ENCODE measurements at places on chromosomes 3 and 15.

- peak; percentile 26 for DNase-seq
These were observed 104.4 kb downstream of the FMN1 start for GRCh38 chr15:33089878-33090757.

GRCh38 chr3:8895829-8896228, 67.4 kb downstream of the RAD18 start:
- DNase-seq, result no peak

GRCh38 chr3:162166543-162166942, 669.9 kb downstream of the OTOL1 start:
- DNase-seq, result no peak

DNA sequence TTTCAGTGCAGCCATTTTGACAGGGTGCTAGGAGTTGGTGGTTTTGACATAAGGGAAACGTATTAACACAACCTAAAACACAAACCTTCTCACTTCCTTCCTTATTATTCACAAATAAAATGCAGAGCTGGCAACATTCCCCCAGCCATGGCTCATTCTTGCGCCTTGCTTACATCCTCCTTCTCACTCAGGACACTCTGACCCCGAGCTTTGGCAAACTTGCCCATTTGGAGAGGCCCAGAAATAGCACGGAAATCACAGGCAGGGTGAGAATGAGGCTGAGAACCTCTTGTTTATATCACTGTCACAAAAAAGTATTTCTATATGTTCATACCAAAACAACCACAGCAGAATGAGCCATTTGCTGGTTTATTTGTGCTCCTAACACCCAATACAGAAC, 244.3 kb downstream of the NTRK3 start:
- DNase-seq, result no peak

DNA sequence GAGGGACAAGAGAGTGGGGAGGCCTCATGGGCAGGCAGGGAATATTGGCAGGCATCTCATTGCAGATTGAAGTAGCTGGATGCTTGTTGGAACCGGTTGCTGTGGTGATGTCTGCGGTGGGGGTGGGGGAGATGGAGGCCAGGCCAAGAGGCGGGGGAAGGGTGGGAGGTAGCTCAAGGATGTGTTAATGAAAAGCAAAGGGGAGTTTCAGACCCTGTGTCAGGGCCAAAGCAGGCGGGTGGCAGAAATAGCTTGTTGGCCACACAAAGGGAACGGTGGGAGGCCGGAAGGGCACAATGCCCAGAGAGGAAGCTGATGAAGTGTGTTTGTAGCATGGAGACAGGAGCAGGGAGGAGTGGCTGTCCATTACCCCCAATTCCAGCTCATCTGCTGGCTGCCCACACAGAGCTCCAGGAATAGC, 28.0 kb downstream of the CCDC33 start:
- no peak for DNase-seq

GRCh38 chr15:86555098-86555497, 475.4 kb downstream of the AGBL1 start:
- DNase-seq, result no peak

GRCh38 chr3:54846119-54846518, 81.7 kb downstream of the LRTM1 start:
- DNase-seq, result no peak

GRCh38 chr3:170809975-170810357, 60.0 kb downstream of the RPL22L1 start:
- DNase-seq, result no peak

GRCh38 chr15:43794269-43795037, 2.3 kb downstream of the SERF2 start:
- DNase-seq, result no peak

DNA sequence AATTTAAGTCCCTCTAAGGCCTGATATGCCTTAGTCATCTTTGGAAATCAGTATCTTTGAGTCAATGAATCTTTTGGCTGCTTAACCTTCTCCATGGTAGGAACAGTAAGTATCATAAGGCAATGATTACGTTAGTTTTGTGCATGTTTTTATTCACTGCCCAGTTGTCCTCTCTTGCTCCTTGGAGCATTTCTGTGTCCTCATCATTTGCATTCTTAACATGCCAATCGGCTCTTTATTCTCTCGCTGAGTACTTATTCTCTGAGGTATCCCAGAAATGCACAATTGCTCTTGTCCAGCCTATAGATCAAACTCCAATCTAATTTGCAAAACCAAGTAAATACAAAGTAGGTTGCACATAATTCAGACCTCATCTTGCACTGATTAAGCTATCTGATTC, 405.0 kb upstream of the IL12A start:
- no peak for DNase-seq

- DNase-seq, result no peak
These were observed 107.9 kb downstream of the DNAH12 start for GRCh38 chr3:57436195-57436761.

- DNase-seq, result peak; percentile 70
These were observed at the start of gene PML for GRCh38 chr15:73994413-73994883. Gene PML, plus strand, starts transcription at chr15:73994716. Its CDS starts 97 bp downstream, at chr15:73994813.

DNA sequence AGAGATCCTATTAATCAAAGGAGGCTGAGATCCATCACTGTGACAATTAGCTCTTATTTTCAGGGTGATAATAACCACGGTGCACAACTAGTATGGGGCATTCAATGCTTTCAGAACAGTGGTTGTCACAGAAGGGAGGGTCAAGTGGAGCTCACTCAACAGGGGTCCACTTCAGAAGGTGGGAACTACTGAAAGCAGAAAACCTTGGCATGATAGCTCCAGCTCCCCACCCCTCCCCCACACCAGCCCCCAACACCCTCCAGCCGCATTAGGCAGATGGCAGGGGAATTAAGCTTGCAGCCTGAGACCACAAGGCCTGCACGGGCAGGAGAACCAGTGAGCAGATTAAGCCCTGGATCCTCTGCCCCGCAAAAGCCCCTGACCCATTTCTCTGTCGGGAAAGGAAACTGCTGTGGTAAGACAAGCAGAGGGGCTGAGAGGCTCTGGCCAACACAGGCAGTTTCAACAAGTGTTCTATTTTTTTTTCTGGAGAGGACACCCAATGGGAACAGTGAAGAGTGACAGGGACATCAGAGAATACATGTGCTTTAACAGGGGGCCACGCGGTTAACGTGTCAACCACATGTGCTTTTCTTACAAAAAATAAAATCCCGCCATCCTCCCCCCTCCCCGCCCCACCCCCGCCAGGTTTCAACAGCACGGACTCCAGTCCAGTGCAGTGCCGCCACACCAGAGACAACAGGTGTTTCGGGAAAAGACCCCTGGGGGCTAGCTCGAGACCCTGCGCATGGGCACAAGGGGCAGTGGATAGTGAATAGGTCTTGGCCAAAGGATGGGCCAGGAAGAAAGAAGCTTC, 997 bp downstream of the FYCO1 start:
- no peak for DNase-seq

- DNase-seq, result peak; percentile 66
These were observed 29.6 kb upstream of the GREM1 start for GRCh38 chr15:32688151-32688639.

DNA sequence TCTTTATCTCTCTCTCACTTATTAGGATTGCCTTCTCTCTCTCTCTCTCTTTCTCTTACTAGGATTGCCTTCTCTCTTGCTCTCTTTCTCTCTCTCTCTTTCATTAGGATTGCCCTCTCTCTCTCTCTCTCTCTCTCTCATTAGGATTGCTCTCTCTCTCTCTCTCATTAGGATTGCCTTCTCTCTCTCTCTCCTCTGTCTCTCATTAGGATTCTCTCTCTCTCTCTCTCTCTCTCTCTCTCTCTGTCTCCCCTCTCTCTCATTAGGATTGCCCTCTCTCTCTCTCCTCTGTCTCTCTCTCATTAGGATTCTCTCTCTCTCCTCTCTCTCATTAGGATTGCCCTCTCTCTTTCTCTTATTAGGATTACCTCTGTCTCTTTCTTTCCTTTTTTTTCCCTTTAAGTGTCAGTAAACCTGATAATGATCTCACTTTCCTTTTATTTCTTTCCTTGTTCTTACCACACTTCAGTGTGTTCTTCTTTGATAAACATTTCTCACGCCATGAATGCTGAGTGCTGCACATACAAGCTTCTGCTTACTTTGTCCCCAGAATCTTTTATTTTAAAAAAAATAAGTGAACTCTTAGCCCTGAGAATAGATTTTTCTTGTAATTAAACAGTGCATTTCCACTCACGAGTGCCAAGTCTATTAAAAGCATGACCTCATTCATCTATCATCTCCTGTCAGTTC, 243.4 kb upstream of the TBC1D5 start:
- no peak for DNase-seq

GRCh38 chr3:49358884-49359225, 702 bp upstream of the GPX1 start:
- no peak for DNase-seq

GRCh38 chr3:98843266-98843959, 58.1 kb downstream of the DCBLD2 start:
- no peak for DNase-seq

GRCh38 chr15:56660943-56661342, 72.4 kb downstream of the ZNF280D start:
- no peak for DNase-seq

GRCh38 chr15:83658430-83659416, 4.8 kb downstream of the ADAMTSL3 start:
- DNase-seq, result no peak

DNA sequence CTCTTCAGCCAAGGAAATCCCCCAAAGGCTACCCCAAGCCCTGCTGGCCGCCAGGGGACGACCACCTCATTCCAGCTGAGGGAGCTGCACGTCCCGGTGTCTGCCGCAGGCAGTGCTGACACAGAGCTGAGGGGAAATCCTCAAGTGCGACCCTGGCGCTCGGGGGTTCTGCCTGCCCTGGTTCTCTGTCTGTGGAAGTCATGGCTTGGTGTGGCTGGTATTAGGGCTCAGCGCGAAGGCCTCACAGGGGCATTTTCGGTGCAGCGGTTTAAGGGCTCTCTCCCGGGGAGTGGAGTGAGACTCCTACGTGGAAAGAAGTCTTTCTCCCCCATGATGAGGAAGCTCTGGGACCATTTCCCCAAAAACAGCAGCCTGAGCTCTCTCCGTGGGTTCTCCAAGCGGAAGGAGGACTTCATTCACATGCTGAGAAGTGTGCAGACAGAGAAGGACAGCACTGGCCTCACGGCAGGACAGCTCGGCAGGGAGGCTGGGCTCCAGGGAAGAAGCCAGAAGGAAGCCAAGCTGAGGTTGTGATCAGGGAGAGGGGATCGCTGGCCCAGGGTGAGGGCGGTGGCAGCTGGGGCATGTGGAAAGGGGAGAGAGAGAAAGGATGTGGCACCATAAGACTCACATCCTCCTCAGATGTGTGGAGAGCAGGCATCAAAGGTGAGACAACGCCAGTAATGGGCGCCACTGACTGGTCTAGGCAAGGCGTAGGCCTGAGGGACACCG, 48.6 kb downstream of the KLF15 start:
- no peak for DNase-seq

DNA sequence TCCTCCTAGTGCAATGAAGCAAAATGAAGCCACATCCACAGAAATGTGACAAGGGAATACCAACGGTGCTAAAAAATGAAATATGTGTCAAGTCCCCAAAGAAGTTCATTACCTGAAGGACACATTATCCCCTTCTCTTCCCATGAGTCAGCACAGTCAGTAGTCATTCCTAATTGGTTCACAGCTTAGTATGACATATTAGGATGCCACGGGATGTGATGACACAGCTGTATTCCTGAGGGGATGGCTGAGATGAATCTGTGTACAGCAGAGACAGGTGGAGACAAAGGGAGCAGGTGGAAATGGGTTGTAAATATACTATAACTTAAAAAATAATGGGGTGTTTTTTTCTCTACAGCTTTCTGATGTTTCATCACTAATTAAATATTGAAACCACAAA, 273.4 kb downstream of the ARRDC4 start:
- no peak for DNase-seq

DNA sequence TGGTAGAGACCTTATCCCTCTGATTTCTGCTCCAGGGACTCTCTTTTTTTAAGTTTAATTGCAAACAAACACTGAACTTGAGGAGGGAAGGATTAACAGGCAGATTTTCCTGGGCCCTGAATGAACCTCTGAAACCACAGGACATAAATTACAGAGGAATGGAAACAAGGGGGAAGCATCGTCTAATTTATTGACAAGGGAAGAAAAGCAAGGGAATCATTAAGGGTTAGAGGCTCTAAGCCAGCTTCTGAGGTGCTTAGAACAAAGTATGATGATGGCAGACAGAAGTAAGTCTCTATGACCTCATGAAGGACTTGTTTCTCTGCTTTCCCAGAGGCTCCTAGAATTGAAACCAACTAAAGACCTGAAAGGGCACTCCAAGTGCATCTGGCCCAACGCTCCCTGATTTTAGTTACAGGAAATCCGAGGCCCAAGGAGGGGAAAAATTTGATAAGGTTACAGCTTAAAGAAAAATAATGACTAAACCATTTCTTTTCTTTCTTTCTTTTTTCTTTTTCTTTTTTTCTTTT, 244.7 kb upstream of the NR2E3 start:
- no peak for DNase-seq

DNA sequence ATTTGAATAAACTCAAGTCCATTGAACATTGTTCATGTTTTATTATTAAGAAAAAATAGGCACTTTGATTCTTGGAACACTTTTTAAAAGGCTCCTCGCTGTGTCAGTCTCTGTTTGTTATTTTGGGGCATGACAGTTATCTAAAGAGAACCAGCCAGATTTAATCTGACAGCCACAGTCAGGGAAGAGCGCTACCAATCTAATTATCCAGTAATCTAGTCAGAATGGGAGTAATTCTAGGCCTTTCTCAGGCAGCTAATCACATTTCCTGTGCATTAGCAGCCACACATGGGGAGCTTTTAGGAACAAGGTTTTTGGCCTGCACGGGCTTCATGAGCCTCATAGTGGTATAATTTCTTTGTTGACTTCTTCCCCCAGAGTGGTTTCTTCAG, 362.2 kb downstream of the RBMS3 start:
- no peak for DNase-seq

GRCh38 chr3:32384938-32385337, 6.7 kb upstream of the CMTM7 start:
- no peak for DNase-seq

DNA sequence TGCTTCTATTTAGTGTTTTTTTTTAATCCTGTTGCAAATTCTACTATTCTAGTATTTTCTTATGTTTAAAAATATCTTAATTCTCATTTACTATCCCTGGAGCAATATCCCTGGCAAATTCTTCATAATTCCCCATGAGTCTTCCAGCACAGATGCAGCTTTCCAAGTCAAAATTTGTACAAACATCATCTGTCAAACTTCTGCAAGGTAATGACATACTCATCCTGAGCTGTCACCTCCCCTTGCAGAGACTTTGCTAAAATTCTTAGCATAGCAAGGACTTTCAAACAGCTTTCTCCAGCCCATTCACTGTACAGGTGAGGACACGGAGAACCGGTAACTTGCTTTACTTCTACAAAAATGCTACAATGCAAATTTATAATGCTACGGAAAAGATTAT, 28.6 kb upstream of the VGLL4 start:
- DNase-seq, result no peak
